Stimulated activated CD4-positive, alpha-beta T cell treated with anti-CD3 and anti-CD28 coated beads, Interleukin-12 subunit alpha, Interleukin-12 subunit beta, amount 100 ng/mL, for 24 hours (primary cell): ENCODE measurements at places on chromosomes 6 and 20.

GRCh38 chr6:38067263-38067980 is 247.9 kb downstream of the ZFAND3 start:
- no peak for DNase-seq

- DNase-seq, result no peak
These were observed 23.1 kb downstream of the PSMG4 start for GRCh38 chr6:3281631-3282475.

DNA sequence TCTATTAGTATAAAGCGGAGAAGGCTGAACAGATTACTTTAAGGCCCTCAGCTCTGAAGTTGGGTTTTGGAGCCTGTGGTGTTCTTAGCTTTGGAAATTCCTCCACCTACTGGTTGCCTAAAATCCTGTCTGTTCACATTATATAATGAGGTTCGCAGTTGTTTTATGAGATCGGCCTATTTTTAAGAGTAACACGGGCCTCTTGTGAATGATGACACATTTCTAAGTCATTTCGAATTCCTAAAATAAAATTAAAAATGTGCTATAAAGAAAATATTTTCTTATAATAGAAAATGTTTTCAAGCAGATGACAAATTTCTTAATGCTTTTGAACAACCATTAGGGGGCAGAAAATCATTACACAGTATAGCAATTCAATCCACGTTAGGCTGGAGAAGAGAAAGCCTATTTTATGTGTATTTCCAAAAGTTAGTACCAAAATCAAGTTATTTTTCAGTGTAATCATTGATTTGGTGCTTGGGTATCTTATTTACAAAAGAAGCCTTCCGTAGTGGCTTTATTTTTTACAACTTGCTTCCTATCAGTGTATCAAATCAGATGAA is 15.8 kb upstream of the FAM8A1 start:
- no peak for DNase-seq

GRCh38 chr20:23770384-23770783 is 19.6 kb upstream of the CST1 start:
- DNase-seq, result no peak

DNA sequence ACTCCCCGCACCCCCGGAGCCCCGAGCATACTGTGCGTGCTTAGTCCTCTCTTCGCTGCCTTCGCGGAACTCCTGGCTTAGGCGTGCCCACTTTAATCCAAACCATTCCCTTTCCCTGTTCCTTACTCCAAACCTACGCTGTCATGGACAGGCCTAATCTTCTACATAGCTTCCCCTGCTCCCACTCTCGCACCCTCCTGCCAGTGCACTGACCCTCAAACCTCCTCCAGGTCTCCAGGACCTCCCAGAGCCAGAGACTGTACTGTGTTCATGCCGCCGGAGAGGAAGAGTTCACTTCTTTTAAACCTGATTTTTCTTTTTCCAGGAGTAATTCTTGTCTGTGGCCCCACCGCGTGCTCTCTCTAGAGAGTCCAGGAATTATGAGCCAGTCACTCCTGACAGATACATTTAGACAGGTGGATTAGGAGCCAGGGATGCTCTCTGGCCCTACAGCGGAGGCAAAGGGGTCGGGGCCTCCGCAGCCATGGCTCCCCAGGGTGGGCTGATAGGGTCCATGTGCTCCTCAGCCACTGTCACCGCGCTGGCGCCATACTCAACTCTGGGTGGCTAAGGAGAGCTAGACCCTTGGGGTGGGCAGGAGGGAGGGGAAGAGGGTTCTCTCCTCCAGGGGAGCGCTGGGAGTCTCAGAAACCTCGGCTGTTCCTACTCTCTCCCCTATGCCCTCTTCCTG is 1.6 kb upstream of the PAX1 start:
- DNase-seq, result no peak

DNA sequence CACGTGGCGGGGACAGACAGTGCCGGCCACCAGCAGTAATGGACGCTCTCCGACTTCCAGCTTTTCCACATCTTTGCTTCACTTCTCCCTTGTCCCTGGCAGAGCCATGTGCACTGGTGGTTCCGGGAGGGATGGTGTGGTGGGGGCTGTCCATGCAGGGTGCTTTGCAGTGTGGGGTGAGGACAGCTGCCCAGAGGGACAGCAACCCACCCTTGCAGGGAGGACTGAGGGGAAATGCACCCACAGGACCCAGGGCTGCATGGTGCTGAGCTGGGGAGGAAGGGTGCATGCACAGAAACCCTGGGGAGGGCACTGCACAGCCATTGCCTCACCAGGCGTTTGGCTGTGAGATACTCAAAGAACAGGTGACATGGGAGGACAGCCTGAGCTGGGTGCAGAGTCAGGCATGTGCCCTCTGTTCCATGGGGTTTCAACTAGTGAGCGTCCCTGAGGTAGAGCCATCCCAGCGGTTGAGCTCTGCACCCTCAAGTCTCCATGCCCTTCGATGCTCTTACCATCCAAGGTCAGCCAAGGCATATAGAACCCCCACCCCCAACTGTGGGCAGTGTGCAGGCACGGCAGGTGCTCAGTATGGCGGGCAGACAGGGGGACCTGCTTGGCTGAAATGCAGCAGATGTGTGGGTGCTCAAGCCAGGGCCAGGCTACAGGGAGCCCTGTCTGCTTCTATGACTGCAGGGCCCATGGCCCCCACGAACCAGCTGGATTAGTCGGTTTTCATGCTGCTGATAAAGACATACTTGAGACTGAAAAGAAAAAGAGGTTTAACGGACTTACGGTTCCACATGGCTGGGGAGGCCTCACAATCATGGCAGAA is 239.7 kb downstream of the TTLL2 start:
- no peak for DNase-seq

DNA sequence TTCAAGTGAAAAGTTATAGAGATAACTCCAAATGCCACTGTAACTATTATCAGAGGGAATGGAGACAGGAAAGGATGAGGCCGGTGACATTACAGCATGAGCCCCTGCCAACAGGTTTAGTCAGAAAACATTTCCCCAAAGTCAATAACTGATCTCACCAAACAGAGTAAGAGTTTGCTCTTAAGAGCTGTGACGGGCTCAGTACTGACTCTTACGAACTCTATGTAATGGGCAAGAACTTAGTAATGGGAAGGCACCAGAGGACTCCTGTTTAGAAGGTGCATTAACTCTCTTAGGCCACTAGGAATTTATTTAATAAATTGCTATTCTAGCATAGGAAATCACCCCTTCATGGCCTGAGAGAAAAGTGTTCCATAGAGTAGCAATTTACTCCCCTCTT is 76.8 kb downstream of the SAMD5 start:
- no peak for DNase-seq

GRCh38 chr20:3077618-3078134 is 6.3 kb downstream of the OXT start:
- no peak for DNase-seq

DNA sequence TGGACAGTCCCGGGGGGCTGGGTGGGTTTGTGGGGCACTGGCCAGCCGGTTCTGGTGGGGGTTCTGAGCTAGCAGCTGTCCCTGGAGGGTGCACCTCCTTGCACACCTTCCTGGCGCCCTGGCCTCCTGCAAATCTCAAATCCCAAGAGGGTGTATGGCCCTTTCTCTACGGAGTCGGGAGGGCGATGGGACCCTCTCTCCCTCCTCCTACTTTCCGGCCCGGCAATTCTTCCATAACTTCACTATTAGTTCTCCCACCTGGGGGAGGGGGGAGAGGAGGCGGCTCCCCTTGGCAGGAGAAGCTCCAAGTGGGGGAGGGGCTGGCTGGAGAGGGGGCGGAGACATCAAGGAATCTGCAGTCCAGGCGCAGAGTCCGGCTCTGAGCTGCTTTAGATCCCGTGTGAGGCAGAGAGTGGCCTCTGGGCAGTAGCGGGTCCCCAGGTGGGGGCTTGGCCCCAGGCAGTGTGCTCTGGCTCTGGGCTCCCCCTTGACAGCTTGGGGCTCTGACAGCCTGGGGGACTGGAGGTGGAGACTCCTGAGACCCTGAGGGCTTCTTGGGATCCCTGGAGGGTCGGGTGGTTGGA is 1.4 kb upstream of the LAMA5 start:
- DNase-seq, result no peak

DNA sequence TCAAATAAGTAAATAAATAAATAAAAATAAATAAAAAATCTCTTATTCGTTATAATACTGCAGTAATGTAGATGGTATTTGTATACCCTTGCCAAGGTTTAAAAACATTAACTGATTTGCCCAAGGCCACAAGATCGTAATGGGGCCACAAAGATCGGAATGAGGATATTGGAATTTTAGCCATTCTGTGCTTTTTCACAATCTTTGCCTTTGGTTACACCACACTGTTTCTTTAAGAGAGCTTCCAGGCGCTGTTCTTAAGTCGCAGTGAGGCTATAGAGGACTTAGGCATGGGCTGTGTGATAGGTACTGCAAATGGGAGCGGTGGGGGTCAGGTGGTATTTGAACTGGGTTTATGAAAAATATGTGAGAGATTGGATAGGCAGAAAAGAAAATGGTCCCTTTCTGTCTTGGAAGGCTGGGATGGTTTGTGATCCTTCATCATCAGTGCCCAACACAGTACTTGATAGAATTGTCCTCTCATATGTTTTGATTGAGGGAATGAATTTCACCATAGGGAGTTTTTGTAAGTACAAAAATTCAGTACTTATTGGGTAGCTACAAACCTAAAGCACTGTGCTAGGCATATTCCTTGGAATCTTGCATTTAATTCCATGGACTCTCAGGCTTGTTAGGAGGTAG is 1.4 kb downstream of the NUS1 start:
- DNase-seq, result no peak

- no peak for DNase-seq
These were observed 26.3 kb downstream of the JAG1 start for GRCh38 chr20:10647471-10647870.

- no peak for DNase-seq
These were observed 25.8 kb downstream of the ESF1 start for GRCh38 chr20:13758884-13759283.

- DNase-seq, result peak; percentile 79
These were observed 305.3 kb downstream of the CLIC5 start for GRCh38 chr6:45710304-45710821.

DNA sequence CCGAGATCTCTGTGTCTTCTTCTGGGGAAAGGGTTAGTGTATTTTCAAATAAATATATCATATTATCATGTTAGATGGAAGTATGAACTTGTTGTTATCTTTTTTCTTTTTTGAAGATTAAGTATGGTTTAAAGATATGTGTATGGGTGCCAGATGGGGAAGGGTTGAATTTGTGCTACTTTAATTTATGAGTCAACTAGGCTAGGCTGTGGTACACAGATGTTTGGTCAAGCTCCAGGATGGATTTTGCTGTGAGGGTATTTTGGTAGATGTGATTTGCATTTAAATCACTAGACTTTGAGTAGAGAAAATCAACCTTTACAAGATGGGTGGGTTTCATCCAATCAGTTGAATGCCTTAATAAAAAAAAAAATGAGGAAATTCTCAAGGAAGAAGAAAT is 886.6 kb upstream of the ADGRB3 start:
- no peak for DNase-seq

DNA sequence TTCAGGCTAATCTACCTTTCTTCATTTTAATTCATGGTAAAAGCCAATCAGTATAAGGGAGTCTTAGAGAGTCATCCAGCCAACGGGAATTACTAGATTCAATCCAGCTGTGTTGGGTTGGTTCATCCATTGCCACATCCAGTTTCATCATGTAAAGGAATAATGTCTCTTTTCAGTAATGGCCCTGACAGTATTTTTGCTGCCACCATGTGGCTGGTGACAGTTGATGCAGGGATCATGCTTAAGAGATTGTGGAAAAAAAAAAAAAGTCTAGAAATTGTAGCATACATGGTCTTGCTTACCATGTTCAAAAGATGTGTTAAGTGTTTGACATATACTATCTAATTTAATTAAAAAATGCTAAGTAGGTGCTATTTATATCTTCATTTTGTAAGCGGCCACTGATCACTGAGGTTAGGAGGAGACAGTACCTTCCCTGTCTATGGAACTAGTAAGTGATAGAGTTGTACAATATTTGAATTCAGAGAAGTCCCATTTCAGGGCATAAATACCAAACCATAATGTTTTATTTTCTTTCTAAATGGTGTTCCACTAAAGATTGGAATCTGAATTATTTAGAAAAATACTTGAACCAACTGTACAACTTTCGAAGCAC is 135.9 kb downstream of the KHDRBS2 start:
- no peak for DNase-seq

- no peak for DNase-seq
These were observed 73.2 kb downstream of the QRSL1 start for GRCh38 chr6:106702451-106703110.

GRCh38 chr6:166737261-166737660 is 110.2 kb upstream of the RPS6KA2 start:
- no peak for DNase-seq

GRCh38 chr6:163501026-163501425 is 86.5 kb downstream of the QKI start:
- no peak for DNase-seq

GRCh38 chr20:63259734-63260460 is 5.6 kb upstream of the NKAIN4 start:
- no peak for DNase-seq

DNA sequence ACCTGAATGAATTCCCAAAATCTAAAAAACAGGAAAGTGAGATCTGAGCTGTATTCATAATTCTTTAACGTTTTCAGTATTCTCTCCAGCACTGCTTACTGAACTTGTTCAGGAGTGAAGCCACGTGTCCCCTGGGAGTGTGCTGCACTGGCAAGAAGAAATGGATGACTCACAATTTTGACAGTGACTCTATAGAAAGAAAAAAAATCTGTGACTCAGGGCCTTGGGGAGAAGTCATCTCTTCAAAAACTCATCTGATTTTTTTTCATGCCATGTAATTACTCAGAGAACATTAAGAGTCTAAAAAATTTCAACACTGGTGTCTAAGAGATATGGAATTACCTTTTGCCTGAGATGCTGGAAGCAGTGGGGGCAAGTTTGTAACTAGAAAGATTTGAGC is 39.7 kb downstream of the ANKEF1 start:
- no peak for DNase-seq
